ENCODE measurements at places on chromosomes 16 and 17. TPM values are rescaled to one million over a fixed set of nuclear protein-coding genes. Genes with fewer than 3 reads are reported as not detected.

DNA sequence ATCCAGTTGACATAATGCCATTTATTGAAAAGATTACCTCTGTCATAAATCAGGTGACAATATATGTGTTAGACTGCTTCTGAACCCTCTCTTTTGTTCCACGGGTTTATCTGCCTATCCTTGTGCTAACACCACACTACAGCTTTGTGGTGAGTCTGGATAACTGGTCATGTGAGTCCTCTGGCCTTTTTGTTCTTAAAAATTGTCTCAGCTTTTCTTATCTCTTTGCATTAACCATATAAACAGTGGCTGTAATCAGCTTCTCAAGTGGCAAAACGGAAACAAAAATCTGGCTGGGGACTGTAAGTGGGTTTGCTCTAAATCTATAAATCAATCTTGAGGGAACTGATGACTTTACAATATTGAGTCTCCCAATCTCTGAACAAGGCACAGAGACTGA lies 44.6 kb downstream of the STX8 start:
- H3K27ac ChIP-seq, result no peak overlapping the region
- H3K4me1 ChIP-seq, result no peaks in the 10 kb centered on the region
- no peaks in the 10 kb centered on the region for H3K36me3 ChIP-seq

The ITGAX gene
- polyA plus RNA-seq, result 710 TPM

The GAS2L2 gene
- polyA plus RNA-seq, result not detected

The GNG13 gene
- polyA plus RNA-seq, result not detected

GRCh38 chr17:17890773-17891759 lies 54.3 kb upstream of the SREBF1 start:
- H3K27ac ChIP-seq, result no peak overlapping the region
- no peak overlapping the region for H3K4me3 ChIP-seq
- no peaks in the 10 kb centered on the region for H3K4me1 ChIP-seq

DNA sequence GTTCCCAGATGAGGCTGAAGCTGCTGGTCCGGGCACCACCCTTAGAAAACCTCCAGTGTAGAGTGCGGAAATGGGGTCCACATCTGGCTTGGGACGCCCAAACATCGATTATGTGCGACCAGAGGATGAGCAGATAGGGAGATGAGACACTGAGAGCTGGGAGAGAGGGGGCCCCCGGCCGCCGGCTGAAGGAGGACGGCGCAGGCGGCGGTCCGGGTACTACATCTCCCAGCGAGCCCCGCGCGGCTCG lies 182 bp upstream of the SPECC1 start:
- H3K4me1 ChIP-seq, result peaks cover 12% of the 10 kb centered on the region
- H3K4me3 ChIP-seq, result peak overlapping the region; percentile 80
- H3K36me3 ChIP-seq, result no peaks in the 10 kb centered on the region
- peaks cover 30% of the 10 kb centered on the region for H3K27me3 ChIP-seq
- DNase-seq, result no peak

Data from CD14-positive monocyte (primary cell).